ENCODE measurements at places on chromosomes 11 and 22. TPM values are rescaled to one million over a fixed set of nuclear protein-coding genes. Genes with fewer than 3 reads are reported as not detected.

- H3K27ac ChIP-seq, result peak overlapping the region; percentile 77
- DNase-seq, result peak; percentile 10
- H3K4me3 ChIP-seq, result peak overlapping the region; percentile 10
- H3K27me3 ChIP-seq, result no peaks in the 10 kb centered on the region
- H3K4me1 ChIP-seq, result peaks cover 58% of the 10 kb centered on the region
Measured at GRCh38 chr11:65440831-65441499, 18.4 kb downstream of the NEAT1 start.

- no peaks in the 10 kb centered on the region for H3K27me3 ChIP-seq
- DNase-seq, result no peak
- no peaks in the 10 kb centered on the region for H3K4me1 ChIP-seq
- H3K36me3 ChIP-seq, result no peaks in the 10 kb centered on the region
Measured at GRCh38 chr11:23944923-23945322, 551.9 kb upstream of the LUZP2 start.

- H3K36me3 ChIP-seq, result no peaks in the 10 kb centered on the region
- no peaks in the 10 kb centered on the region for H3K27me3 ChIP-seq
- H3K27ac ChIP-seq, result no peak overlapping the region
- no peak for DNase-seq
- H3K4me3 ChIP-seq, result no peak overlapping the region
Measured at GRCh38 chr11:104152941-104153505, 10.9 kb downstream of the PDGFD start.

- DNase-seq, result no peak
- peaks cover 4% of the 10 kb centered on the region for H3K4me1 ChIP-seq
- peaks cover 4% of the 10 kb centered on the region for H3K27me3 ChIP-seq
- no peaks in the 10 kb centered on the region for H3K36me3 ChIP-seq
Measured at GRCh38 chr11:95378789-95379188, 147.8 kb upstream of the SESN3 start.

GRCh38 chr11:122981388-122982264, at the start of gene BSX:
Gene BSX, minus strand, starts transcription at chr11:122981834. Its CDS starts 163 bp downstream, at chr11:122981671.
- H3K4me1 ChIP-seq, result peaks cover 29% of the 10 kb centered on the region
- peaks cover 79% of the 10 kb centered on the region for H3K27me3 ChIP-seq

DNA sequence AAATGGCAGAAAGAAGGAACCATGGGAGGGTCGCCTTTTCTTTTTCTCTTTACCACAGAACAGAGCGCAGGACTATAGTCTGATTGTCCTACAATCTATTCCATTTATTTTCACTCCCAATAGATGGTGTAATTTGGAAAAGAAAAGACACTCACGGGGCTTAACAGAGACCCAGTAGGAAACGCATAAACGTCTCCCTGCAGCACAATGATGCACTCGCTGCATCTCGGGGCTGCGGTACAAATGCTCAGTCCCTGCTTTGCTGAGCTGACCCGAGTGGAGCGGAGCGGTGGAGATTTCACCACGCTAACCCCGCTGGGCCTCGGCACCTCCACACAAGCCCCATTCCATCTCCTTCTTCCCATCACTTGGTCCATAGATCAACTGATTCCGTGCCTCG, 1.5 kb downstream of the FEZ1 start:
- peaks cover 36% of the 10 kb centered on the region for H3K27me3 ChIP-seq
- peaks cover 21% of the 10 kb centered on the region for H3K4me1 ChIP-seq
- no peaks in the 10 kb centered on the region for H3K36me3 ChIP-seq
- DNase-seq, result peak; percentile 14
- peak overlapping the region; percentile 65 for H3K4me3 ChIP-seq

GRCh38 chr11:74731301-74732094, at the start of gene CHRDL2:
Gene CHRDL2, minus strand, starts transcription at chr11:74731426. Its CDS starts 538 bp downstream, at chr11:74730888.
- H3K36me3 ChIP-seq, result no peaks in the 10 kb centered on the region
- DNase-seq, result no peak
- H3K4me3 ChIP-seq, result no peak within 1 kb of the TSS
- H3K4me1 ChIP-seq, result peaks cover 9% of the 10 kb centered on the region

DNA sequence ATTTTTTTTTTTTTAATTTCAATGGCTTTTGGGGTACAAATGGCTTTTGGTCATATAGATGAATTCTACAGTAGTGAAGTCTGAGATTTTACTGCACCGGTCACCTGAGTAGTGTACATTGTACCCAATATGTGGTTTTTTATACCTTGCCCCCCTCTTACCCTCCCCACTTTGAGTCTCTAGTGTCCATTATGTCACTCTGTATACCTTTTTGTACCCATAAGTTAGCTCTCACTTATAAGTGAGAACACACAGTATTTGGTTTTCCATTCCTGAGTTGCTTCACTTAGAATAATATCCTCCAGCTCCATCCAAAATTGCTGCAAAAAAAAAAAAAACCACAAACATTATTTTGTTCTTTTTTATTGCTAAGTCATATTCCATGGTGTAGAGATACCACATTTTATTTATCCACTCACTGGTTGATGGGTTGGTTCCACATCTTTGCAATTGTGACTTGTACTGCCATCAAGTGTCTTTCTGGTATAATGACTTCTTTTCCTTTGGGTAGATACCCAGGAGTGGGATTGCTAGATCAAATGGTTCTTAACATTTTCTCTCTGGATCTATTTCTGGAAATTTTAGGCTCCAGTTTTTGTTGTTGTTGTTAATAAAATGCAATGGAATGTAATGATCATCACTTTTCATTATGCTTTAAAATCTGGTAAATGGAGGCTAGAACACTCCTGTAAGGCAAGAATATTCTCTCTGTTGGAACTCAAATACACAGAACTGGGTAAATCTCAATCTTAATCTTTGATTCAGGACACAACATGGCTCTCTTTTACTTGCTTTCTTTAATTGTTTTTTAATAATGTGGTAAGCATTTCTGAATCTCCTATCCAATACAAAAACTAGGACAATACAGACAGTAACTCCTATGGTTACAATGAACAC, 10.3 kb downstream of the NEAT1 start:
- H3K27ac ChIP-seq, result peak overlapping the region; percentile 35
- H3K4me1 ChIP-seq, result peaks cover 86% of the 10 kb centered on the region
- H3K4me3 ChIP-seq, result peak overlapping the region; percentile 18
- H3K27me3 ChIP-seq, result no peaks in the 10 kb centered on the region
- DNase-seq, result peak; percentile 2
- H3K36me3 ChIP-seq, result peaks cover 72% of the 10 kb centered on the region

DNA sequence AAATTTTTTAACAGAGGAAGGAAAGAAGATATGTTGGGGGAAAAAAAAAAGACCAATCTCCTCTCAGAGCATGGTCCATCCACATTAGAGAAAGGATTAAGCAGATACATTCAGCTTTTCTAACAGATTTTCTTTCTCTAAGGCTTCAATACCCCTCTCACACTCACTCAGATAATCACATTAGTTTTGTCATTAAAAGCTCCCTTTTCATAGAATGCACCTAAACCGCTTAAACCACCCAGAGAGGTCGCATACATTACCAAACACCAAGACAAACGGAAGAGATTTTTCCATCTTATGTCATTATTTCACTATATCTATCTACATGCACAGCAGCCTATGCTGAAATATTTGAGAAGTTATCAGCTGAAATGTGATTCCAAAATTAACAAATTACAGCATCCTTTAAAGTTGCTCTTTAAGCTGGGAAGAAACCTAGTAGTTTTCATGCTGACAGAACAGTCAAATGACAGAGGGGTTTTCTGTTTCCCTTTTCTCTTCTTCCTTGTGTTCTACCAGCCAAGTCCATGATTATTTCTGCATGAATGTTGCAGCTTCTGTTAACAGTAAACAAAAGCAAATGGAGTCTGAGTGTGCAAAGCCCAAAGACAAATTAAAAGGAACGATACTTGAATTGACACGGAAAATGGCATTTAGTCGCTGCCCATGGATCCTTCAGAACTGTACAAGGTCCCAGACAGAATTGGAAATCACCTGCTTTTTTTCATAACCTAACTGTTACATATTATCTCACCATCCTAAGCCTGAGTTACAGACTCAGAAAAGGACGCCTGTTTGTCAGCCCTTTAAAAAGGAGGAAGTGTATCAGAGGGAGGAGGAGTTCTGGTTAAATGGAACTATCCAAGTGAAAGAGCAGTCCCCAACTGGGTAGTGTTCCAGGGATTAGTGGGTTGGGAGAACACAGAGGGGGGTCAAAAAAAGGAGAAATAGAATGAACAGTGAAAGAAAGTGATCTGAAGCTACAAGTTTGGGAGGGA, 54.6 kb downstream of the PRCP start:
- H3K27ac ChIP-seq, result no peak overlapping the region
- H3K4me1 ChIP-seq, result no peaks in the 10 kb centered on the region
- DNase-seq, result no peak
- H3K36me3 ChIP-seq, result peaks cover 6% of the 10 kb centered on the region
- H3K27me3 ChIP-seq, result no peaks in the 10 kb centered on the region
- no peak overlapping the region for H3K4me3 ChIP-seq

- no peak overlapping the region for H3K27ac ChIP-seq
- H3K4me1 ChIP-seq, result no peaks in the 10 kb centered on the region
- H3K27me3 ChIP-seq, result no peaks in the 10 kb centered on the region
- H3K36me3 ChIP-seq, result no peaks in the 10 kb centered on the region
- H3K4me3 ChIP-seq, result no peak overlapping the region
Measured at GRCh38 chr22:27997538-27997937, 78.5 kb upstream of the PITPNB start.

DNA sequence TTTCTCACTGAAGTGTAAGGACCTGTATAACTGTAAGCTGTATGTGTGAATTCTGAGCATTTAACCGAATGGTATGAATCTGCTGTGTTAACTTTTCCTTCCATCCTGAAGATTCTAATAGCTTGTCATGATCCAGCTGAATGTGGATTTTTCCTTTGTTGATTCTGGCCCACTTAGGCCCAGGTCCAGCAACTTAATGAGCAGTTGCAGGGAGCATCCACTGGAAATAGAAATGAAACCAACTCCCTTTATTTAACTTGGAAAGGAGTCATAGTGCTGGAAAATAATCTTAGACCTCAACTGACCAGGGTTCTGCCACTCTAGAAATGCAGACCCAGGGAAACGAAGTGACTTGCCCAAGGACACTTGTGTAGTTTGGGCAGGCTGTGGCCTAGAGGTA, 142.3 kb upstream of the MTNR1B start:
- no peaks in the 10 kb centered on the region for H3K4me1 ChIP-seq
- H3K36me3 ChIP-seq, result no peaks in the 10 kb centered on the region
- no peak overlapping the region for H3K4me3 ChIP-seq

GRCh38 chr11:111937461-111937769, 272 bp downstream of the DIXDC1 start:
- H3K27ac ChIP-seq, result peak overlapping the region; percentile 93
- peaks cover 57% of the 10 kb centered on the region for H3K4me1 ChIP-seq
- H3K36me3 ChIP-seq, result no peaks in the 10 kb centered on the region
- peak overlapping the region; percentile 73 for H3K4me3 ChIP-seq
- no peak for DNase-seq

GRCh38 chr11:45664376-45665205, 831 bp downstream of the CHST1 start:
- no peak overlapping the region for H3K27ac ChIP-seq
- peak; percentile 17 for DNase-seq
- no peaks in the 10 kb centered on the region for H3K36me3 ChIP-seq
- peaks cover 54% of the 10 kb centered on the region for H3K27me3 ChIP-seq
- no peak overlapping the region for H3K4me3 ChIP-seq

GRCh38 chr11:103903621-103904323, 132.7 kb upstream of the DDI1 start:
- H3K4me3 ChIP-seq, result no peak overlapping the region
- H3K4me1 ChIP-seq, result no peaks in the 10 kb centered on the region
- DNase-seq, result no peak
- H3K27me3 ChIP-seq, result no peaks in the 10 kb centered on the region
- no peak overlapping the region for H3K27ac ChIP-seq

- no peaks in the 10 kb centered on the region for H3K27me3 ChIP-seq
- peak; percentile 43 for DNase-seq
- H3K4me1 ChIP-seq, result peaks cover 33% of the 10 kb centered on the region
- no peak overlapping the region for H3K27ac ChIP-seq
- H3K36me3 ChIP-seq, result peaks cover 8% of the 10 kb centered on the region
Measured at GRCh38 chr11:8959546-8960166, 4.6 kb downstream of the TMEM9B start.

DNA sequence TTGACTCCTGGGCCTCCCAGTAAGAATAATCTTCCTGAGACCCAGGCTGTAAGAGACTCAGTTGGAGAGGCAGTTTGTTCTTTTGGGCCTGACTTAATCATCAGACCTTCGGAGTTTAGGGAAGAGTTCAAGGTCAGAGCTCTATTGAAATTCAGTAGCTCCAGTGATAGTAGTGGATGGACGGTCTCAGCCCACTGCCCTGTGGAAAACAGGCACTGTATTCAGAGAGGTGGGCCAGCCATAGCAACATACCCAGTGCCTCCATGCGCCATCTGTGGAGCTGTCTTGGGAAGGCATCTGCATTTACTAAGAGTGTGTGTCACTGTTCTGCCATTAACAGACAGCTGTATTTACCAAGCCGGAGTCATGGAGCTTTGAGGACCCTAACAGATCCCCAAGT, 2.9 kb downstream of the SMARCB1 start:
- no peak for DNase-seq
- peaks cover 26% of the 10 kb centered on the region for H3K4me1 ChIP-seq
- H3K4me3 ChIP-seq, result no peak overlapping the region
- H3K36me3 ChIP-seq, result peaks cover 17% of the 10 kb centered on the region

DNA sequence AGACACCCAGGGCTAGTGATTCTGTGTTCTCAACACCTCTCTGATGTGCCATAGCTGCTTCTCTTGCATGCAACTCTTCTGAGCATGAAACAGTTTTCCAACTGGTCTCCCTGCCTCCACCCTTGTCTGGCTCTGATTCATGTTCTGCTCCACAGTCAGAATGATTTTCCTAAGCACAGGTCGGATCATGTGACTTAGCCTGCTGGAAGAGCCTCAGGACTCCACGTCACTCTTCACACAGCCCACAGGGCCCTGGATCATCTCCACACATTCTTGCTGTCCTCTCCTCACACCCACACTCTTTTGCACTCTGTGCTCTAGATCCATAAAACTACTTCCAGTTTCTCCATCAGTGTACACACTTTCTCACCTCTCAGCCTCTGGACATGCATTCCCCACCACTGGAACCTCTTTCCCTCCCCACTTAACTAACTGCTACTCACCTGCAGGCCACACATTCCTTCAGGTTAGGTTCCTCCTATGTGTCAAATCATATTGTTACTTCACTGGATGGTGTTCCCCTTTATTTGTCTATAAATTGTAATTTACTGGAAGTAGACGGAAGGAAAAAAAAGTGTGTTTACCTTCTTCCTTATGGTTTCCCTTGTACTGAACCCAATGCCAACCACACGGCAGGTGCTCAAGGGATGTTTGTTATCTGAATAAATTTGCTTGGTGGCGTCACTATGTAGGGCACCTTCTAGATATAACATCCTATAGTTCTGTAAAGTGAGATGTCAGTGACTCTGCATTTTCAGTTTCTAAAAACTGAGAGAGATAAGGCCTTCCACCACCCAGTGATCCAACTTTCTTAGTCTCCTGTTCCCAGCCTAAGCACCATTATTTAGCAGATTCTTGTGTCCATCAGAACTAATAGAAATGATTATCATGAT, 133.7 kb downstream of the ETS1 start:
- peaks cover 83% of the 10 kb centered on the region for H3K4me1 ChIP-seq
- no peak overlapping the region for H3K4me3 ChIP-seq
- no peaks in the 10 kb centered on the region for H3K27me3 ChIP-seq
- peak overlapping the region; percentile 68 for H3K27ac ChIP-seq
- no peak for DNase-seq
- peaks cover 58% of the 10 kb centered on the region for H3K36me3 ChIP-seq

Gene NEFH
- total RNA-seq, result 2.7 TPM

Gene OTOG
- total RNA-seq, result not detected

Gene ACRV1
- total RNA-seq, result not detected

Gene OR8A1
- not detected for total RNA-seq

Gene TESMIN
- total RNA-seq, result 3.5 TPM

Gene MPEG1
- total RNA-seq, result not detected

Gene CHST1
- total RNA-seq, result 0.12 TPM

Gene TTLL12
- total RNA-seq, result 85.2 TPM

Gene F2
- not detected for total RNA-seq
